Stimulated activated CD4-positive, alpha-beta T cell treated with anti-CD3 and anti-CD28 coated beads, Interleukin-2, amount 100 ng/mL, for 4 hours (primary cell): ENCODE measurements at places on chromosomes 2 and 18.

DNA sequence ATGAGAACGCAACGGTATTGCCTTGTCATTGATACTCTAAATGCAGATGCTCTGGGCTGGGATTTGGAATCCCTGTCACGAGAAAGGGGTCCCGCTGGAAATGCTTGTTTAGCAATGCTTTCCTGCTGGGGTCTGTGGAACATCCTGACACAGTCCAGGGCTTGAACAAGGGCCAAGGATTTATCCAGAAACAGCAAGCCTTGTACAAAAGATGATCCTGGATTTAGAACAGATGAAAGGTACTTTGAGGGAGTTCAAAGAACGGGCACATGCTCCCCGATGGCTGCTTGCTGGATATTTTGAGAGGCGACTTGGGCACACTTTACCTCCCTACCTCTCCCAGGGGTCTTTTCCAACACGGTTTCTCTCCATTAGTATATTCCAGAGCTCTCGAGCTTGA, 108.1 kb upstream of the CELF4 start:
- no peak for DNase-seq

GRCh38 chr2:237980087-237980486, 13.3 kb downstream of the UBE2F start:
- no peak for DNase-seq

GRCh38 chr18:12597760-12598159, 60.1 kb downstream of the SPIRE1 start:
- DNase-seq, result no peak

DNA sequence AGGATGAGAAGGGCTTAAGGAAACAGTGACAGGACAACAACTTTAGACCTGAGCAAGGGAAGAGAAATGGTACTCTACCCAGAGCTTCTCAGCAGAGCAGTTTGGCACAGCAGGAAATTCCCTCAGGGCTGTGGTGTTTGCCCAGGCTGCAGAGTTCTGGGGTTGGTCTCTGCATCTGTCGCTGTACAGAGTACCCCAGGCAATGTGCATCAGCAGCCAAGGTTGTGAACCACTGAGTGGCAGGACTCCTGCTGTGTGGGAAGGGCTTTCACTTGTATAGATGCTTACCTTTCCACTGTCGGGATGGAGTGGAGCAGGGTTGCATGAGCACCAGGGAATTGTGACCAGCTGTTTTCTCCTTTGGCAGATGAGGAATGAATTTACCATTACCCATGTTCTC, 21.2 kb downstream of the STAMBP start:
- DNase-seq, result no peak

DNA sequence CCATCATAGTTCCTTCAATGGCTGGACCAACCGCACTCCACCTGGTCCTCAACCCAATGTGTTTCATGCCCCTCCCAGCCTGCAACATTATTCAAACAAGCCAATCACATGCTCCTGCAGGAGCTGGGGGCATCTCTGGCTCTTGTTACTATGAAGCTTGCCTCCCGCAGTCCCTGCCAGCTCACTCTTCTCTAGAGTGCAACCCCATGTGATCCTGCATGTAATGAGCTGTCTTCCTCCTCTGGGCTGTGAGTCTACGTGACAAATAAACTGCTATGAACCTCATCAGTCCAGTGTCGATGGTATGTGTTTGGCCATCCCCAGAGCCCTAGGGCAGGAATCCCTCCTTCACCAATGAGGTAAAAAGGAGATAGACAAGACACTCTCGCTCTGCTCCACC, 15.8 kb upstream of the BOD1L2 start:
- DNase-seq, result no peak
